ENCODE measurements at places on chromosomes 3 and 15. TPM values are rescaled to one million over a fixed set of nuclear protein-coding genes. Genes with fewer than 3 reads are reported as not detected.

Gene INKA1
- 6.4 TPM for total RNA-seq

Gene GOLGA8J
- total RNA-seq: 0.81 TPM

Gene UQCRC1
- 234 TPM for total RNA-seq

DNA sequence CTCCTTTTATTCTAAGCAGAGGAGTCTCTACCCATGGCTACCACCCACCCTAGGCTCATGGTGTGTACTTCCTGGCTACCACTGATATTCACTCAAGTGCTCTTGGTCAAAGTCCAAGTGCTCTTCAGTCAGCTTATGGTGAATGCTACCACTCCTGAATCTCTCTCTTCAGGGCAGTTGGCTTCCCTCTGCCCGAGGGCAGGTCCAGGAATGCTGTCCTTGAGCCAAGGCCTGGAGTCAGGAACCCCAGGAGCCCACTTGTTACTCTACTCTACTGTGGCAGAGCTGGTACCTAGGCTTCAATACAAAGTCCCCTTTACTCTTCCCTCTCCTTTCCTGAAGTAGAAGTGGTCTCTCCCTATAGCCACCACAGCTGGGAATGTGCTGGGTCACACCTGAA is 226.0 kb downstream of the DIPK2A start:
- H3K4me1 ChIP-seq: no peaks in the 10 kb centered on the region
- H3K27ac ChIP-seq: no peak overlapping the region
- no peak for DNase-seq
- no peak overlapping the region for H3K4me3 ChIP-seq

- no peak overlapping the region for H3K27ac ChIP-seq
- H3K4me3 ChIP-seq: no peak overlapping the region
- no peaks in the 10 kb centered on the region for H3K4me1 ChIP-seq
- no peaks in the 10 kb centered on the region for H3K36me3 ChIP-seq
- H3K27me3 ChIP-seq: no peaks in the 10 kb centered on the region
Observed at GRCh38 chr3:31392568-31392967, 140.2 kb upstream of the STT3B start.
